ENCODE measurements at places on chromosomes 5 and 9.

DNA sequence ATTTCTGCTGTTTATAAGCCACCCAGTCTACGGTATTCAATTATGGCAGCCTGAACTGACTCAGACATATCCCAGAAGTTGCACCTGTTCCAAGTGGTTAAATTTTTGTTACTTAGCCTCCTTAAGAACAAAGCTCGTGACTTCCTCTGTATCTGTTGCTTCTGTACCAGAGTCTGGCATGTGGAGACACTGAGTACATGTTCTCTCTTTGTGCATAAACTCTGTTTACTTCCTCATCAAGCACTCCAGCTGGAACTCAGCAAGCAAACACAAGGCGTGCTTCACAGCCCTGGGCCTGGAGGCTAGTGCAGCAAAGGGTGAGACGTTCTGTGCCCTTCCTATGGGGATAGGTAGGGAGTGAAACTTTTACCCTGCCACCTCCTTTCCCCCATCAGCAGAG lies 19.0 kb downstream of the C9orf152 start:
- no peak for DNase-seq

DNA sequence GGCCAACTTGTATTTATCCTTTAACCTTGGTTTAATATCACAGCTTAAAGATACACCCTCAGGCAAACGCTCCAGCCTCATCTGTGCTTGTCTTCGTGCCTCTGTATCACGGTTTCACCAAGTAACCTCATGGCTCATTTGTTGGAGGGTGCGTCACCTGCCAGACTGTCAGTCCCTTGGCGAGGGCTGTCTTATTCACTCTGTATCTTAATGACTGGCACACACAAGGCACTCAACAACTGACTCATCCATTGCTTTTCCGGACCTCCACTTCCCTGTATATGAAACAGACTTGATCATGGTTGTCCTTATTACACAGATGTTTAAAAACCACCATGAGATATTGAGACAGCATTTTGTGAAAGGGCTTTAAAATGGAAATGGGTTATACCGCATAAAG lies 28.0 kb downstream of the LCP2 start:
- peak; percentile 51 for DNase-seq

- no peak for DNase-seq
These were observed 208.9 kb upstream of the DMRTA1 start for GRCh38 chr9:22237497-22238363.

DNA sequence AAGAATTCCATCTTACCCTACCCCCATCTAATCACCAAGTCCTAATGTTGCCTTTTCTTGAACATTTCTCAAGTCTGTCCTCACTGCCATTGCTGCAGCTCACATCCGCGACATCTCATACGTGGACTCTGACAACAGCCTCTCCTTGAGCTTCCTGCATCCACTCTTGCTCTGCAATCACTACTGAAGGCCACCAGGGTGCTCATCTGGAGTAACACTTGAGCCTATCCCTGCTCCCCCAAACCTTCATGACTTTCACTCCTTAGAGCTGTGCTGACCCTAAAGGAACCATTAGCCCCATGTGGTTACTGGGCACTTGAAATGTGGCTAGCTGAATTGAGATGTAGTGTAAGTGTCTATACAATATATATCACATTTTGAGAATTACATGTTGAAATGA lies 46.4 kb upstream of the CTXN3 start:
- no peak for DNase-seq

GRCh38 chr9:98538203-98538602 lies 170.5 kb downstream of the GABBR2 start:
- no peak for DNase-seq

DNA sequence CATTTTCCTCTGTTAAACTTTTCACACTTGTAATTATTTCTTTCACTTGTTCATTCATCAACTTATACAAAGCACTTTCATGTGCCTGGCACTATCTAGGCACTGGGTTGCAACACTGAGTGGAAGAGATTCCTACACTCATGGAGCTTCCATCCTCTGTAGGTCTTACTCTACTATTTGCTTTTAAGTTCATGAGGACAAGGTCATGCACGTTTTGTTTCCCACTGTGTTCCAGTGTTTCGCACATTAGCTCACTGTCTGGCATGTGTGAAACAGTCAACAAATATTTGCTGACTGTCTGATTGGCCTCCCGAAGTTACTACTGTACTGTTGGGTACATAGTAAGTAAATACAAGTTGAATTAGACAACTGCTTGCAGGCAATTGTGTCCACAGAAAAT lies 87.9 kb upstream of the IFNK start:
- DNase-seq = no peak

DNA sequence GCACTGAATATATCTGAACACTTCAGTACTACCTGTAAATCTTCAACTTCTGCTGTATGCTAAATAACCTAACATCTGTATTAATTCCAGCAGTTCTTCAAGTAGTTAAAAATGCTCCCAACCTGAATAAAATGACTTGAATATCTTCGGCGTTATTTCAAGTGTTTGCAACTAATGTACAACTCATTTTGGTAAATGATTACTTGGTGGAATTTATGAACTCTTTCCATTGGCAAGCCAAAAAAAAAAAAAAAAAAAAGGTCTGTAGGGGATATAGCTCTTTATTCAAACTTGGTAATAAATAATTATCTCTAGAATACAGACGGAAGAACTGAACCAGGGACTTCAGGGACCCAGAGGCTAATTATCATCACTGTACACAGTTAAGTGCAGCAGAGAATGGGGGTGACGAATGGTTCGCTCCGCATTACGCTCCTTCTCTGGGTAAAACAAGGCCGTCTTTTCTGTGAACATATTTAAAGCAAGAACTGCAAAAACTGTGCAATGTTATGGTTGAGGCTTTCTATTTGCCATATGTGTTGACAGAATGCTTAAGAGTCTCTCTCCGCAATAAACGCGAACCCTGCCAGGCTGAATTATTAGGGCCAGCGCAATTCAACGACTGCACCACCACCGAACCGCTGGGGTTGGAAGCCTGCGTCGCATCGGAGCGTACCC lies 1.9 kb upstream of the ERBIN start:
- no peak for DNase-seq

GRCh38 chr9:132142924-132143323 lies 18.9 kb upstream of the NTNG2 start:
- DNase-seq = no peak

- no peak for DNase-seq
These were observed 58.1 kb downstream of the KCNN2 start for GRCh38 chr5:114419959-114420358.

- no peak for DNase-seq
These were observed 282.6 kb downstream of the IRX1 start for GRCh38 chr5:3878267-3878666.

DNA sequence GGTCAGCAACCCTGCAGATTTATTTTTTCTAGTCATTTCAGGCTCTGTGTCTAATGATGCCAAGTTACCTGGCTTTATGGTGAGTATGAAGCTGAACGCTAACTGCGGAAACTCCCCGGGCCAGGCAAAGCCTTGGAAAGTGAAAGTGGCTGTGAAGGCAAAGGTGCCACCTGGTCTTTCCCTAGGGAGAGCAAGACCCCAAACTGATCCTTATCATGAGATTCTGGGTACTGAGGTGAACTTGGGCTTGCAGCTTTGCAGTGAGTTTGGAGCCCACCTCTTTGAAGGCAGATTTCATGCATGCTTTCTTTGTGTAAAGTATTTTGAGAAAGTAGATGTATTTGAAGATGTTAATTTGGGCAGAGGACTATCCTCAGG lies 63.3 kb downstream of the CARTPT start:
- no peak for DNase-seq

GRCh38 chr5:150489360-150490295 lies 18.3 kb upstream of the NDST1 start:
- DNase-seq = no peak

- DNase-seq = no peak
These were observed 343.2 kb downstream of the TRIM32 start for GRCh38 chr9:117030254-117030768.

- peak; percentile 13 for DNase-seq
These were observed 9.9 kb downstream of the LEAP2 start for GRCh38 chr5:132883261-132883834.

GRCh38 chr5:111172504-111172903 lies 51.7 kb upstream of the CAMK4 start:
- no peak for DNase-seq

GRCh38 chr5:53556001-53556400 lies 4.4 kb upstream of the NDUFS4 start:
- no peak for DNase-seq

DNA sequence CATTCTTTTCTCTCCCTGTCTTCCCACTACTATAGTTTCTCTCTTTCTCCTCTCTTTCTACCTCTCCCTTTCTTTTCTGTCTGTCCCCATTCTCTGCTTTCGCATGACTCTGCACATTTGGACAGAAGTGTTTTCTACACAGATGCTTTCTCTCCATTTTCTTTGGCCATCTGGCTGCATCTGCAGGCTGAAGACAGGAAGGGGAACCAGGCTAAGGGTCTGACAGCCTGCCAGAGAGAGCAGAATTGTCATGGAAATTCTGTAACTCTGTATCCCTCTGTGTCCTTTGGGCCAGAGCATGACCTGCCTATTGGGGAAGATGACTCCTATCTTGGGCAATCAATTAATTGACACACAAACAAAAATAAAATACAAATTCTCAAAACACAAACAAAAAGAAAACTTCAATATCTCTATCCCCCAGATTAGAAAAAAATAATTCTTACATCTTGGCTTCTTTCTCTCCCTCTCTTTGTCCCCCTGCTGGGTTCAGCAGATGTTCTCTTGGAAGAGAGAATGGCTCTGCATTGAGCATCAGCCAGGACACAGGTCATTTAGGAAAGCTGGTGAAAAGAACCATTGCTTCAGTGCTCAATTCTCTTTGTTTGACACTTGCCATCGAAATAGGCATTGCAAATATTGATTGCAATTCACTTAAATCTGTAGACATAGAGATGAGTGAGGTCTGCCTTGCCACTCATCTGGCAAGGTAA lies 415.9 kb upstream of the KLF4 start:
- no peak for DNase-seq

- DNase-seq = no peak
These were observed 530 bp downstream of the BBLN start for GRCh38 chr9:128160603-128160987.

- DNase-seq = peak; percentile 20
These were observed 3.8 kb downstream of the SMARCA2 start for GRCh38 chr9:2018764-2019558.

GRCh38 chr9:10523164-10523563 lies 89.6 kb downstream of the PTPRD start:
- no peak for DNase-seq

DNA sequence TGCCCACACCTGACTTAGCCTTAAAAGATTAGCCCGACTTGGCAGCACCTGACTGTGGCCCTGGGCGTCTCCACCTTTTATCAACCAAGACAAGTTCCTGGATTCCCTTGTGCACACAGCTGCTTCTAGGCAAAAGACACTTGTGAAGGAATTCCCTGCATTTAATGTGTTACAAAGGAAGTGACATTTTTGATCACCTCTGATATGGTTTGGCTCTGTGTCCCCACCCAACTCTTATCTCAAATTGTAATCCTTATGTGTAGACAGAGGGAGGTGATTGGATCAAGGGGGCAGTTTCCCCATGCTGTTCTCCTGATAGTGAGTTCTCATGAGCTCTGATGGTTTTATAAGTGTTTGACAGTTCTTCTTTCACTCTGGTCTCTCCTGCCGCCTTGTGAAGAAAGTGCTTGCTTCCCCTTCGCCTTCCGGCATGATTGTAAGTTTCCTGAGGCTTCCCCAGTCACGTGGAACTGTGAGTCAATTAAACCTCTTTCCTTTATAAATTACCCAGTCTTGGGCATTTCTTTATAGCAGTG lies 2.6 kb upstream of the CPEB4 start:
- no peak for DNase-seq

- DNase-seq = no peak
These were observed 84.1 kb downstream of the MAP1B start for GRCh38 chr5:72191404-72191803.

DNA sequence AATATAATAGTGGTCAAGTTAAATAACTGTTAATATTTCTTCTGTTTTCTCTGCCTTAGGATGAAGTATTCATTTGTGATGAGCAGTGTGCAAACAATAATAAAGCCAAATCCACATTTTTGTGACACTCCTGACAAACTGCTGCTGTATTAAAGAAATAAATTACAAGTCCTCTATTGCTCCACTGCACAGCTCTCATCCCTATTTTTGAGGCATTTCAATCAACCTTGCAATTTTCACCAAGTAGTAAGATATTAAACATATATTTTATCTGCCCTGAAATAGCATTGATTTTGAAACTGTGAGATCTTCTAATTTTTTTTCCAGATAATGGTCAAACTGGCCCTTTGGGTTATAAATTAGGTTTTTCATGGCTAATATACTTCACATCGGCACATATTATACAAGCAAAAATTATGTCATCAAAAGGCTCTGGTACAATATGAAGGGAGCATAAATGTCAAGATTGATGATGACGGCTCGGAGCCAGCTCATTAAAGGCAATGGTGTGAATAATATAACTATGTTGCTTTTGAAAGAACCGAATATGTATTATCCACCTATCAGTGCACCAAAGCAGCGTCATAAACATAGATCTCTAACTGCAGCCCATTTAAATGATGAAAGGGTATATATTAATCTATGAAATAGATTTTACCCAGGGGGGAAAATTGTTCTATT lies 764.9 kb downstream of the DNAH5 start:
- no peak for DNase-seq

DNA sequence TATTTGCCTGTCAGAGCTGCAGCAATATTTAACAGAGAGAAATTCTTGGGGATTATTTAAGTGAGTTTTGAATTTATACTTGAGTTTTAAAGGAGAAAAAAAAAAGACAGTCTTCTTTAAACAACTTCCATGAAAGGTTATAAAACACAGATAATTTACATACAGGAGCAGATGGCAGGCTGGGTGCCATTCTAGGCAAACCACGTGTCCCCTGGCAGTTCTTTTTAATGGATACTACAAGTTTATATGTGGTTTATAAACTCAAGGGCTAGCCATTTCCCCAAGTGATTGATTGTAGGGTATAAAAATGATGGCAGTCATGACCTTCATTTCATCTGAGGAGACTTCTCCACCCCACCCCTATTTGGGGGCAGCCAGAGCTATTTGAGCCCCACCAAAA lies 166.6 kb downstream of the FSTL4 start:
- no peak for DNase-seq

DNA sequence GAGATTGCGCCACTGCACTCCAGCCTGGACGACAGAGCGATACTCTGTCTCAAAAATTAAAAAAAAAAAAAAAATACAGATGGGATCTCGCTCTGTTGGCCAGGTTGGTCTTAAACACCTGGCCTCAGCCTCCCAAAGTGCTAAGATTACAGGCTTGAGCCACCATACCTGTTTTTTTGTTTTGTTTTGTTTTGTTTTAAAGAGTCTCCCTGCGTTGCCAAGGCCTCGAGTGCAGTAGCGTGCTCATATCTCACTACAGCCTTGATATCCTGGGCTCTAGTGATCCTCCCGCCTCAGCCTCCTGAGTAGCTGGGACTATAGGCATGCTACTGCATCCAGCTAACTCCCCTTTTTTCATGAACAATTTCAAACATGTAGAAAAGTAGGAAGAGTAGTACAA lies 7.2 kb downstream of the ATP6V0E1 start:
- DNase-seq = no peak
